ENCODE measurements at places on chromosomes 5 and 9. TPM values are rescaled to one million over a fixed set of nuclear protein-coding genes. Genes with fewer than 3 reads are reported as not detected.

Gene PCDHGB3
- total RNA-seq = 1.2 TPM

- H3K4me1 ChIP-seq = peaks cover 17% of the 10 kb centered on the region
- no peak overlapping the region for H3K4me3 ChIP-seq
- no peaks in the 10 kb centered on the region for H3K27me3 ChIP-seq
These were observed 142.4 kb downstream of the C9orf152 start for GRCh38 chr9:110065532-110065931.

- H3K27me3 ChIP-seq = peaks cover 100% of the 10 kb centered on the region
- no peaks in the 10 kb centered on the region for H3K4me1 ChIP-seq
- no peak overlapping the region for H3K4me3 ChIP-seq
- DNase-seq = no peak
- no peaks in the 10 kb centered on the region for H3K36me3 ChIP-seq
These were observed 117.6 kb downstream of the SPOCK1 start for GRCh38 chr5:137381555-137381954.

- no peak overlapping the region for H3K27ac ChIP-seq
- H3K27me3 ChIP-seq = no peaks in the 10 kb centered on the region
- peaks cover 21% of the 10 kb centered on the region for H3K4me1 ChIP-seq
- DNase-seq = no peak
- H3K36me3 ChIP-seq = no peaks in the 10 kb centered on the region
These were observed 134.1 kb downstream of the ACTBL2 start for GRCh38 chr5:57348376-57349140.

DNA sequence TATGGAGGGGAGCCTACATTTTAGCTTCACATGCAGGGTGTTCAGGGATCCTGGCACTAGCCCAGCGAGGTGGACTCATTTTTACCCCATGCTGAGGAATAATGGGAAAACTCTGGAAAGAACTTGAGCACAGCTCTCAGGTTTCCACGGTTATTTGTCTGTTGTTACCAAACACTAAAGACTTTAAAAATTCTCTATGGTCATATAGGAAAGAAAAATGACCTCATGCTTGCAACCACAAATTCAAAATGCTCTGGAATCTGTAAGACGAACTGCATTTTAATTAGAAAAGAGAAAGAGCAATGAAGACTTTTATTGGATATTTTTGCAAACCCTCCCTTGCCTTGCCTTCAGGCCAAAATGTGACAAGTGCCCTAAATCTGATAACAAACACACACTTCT is 606.9 kb downstream of the EBF1 start:
- DNase-seq = no peak
- no peaks in the 10 kb centered on the region for H3K27me3 ChIP-seq
- no peak overlapping the region for H3K27ac ChIP-seq
- no peaks in the 10 kb centered on the region for H3K36me3 ChIP-seq
- H3K4me3 ChIP-seq = no peak overlapping the region
- H3K4me1 ChIP-seq = no peaks in the 10 kb centered on the region
